ENCODE measurements at places on chromosomes 11 and 22.

GRCh38 chr11:19891022-19891421, 178.4 kb downstream of the NAV2 start:
- no peak for DNase-seq

GRCh38 chr11:72727521-72727920, 24.7 kb downstream of the ARAP1 start:
- DNase-seq: no peak

DNA sequence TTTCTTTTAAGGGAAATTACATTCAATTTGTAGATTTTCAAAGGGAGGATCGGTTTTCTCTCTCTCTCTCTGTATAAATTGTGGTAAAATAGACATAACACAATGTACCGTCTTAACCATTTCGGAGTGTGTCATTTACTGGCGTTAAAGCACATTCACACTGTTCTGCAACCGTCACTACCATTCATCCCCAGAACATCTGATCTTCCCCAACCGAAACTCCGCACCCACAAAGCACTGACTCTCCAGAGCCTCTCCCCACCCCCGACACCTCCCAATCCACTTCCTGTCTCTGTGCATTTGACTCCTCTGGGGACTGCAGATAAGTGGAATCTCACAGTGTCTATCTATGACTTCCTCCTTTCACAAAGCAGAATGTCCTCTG, 15.9 kb upstream of the GRAMD4 start:
- peak; percentile 81 for DNase-seq

DNA sequence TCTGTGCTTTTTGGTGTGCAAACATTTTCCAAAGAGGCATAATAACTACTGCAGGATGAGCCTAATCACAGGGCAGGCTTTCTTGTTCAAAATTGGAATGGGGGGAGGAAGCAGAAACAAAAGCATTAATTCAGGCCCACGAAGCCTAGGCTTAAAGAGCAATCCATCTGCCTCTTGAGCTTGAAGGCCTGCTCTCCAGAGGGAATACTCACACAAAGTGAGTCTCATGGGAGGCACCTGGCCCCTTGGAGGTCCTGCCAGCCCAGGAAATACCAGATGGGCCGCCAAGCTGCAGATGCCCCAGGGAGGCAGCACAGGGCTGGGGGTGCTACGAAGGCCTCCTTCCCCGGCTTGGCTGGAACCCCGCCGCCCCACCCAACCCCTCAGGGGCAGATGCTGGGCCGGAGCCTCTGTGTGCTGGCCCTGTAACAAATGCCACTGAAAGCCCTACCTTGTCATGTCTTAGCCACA, 39.3 kb upstream of the COMT start:
- DNase-seq: peak; percentile 84

GRCh38 chr11:66337103-66337899, 1.1 kb upstream of the RIN1 start:
- no peak for DNase-seq

DNA sequence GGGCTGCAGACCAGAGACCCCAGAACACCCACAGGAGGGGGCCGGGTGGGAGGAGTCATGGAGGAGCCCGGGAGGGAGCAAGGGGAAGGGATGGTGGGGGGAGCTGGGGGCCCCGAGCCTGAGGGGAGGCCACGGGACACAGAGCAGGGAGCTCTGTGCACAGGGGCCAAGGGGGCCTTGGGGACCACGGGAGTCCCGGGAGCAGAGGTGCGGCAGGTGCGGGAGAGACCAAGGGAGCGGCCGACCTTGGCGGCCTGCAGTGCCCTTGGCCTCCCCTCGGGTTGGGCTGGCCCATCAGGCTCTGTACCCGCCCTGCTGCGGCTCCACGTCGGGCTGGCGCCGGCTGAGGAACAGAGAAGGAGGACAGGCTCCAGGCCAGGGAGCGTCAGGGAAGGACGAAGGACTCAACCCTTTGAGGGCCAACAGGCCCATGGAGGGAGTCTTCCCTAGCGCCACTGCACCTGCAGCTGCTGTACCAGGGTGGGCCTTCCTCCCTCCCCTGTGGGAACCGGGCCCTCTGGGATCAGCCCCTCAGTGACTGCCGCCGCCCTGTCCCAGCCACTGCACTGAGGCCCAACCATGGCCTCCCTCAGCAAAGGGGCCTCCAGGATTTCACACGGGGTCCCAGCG, 17.8 kb upstream of the BRSK2 start:
- no peak for DNase-seq

DNA sequence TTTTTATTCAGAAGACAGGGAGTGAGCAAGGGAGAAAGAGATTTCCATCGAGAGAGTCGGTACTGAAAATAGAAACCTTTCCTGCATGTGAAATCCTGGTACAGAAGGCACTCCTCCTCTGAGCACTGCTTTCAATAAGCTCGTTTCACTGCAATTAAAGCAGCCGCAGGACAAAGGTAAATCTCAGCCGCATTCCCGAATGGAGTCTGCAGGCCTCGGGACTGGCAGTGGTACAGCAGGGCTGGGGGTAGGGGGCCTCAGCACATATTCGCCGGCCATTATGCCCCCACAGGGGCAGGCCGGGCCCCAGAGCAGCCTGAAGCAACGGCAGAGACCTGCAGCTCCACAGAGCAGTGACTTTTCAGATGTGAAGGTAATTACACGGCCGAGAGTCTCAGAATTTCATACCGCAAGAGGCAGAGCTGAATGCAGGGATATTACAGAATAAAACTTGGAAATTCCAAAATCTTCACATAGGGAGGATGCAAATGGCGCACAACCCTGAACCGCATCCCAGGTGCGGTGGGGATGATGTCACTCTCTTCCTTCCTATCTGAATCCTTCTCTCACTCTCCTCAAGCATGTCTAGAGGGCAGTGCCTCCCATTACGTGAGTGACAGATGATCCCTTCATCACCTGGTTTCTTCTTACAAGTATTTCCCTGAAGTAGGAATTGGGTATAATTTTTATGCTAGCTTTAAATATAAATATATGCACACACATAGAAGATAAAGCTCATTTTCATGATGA, 622.1 kb downstream of the OPCML start:
- no peak for DNase-seq

DNA sequence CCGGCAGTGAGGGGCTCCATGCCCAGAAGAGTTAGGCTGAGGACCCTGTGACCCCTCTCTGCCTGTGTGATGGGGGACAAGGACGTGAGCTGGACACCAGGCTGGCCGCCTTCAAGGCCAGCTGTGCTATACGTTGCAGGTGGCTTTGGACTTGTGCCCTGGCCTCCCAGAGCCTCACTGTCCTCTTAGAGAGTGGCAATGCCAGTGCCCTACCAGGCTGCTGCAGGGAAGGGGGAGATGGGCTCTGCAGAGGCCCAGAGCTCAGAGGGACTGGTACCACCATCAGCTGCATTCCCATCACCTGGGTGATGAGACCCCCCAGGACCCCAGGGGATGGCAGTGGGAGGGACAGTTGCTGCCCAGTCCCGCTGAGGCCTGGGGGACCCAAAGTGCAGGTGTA, 90.4 kb upstream of the SHISAL1 start:
- DNase-seq: no peak

DNA sequence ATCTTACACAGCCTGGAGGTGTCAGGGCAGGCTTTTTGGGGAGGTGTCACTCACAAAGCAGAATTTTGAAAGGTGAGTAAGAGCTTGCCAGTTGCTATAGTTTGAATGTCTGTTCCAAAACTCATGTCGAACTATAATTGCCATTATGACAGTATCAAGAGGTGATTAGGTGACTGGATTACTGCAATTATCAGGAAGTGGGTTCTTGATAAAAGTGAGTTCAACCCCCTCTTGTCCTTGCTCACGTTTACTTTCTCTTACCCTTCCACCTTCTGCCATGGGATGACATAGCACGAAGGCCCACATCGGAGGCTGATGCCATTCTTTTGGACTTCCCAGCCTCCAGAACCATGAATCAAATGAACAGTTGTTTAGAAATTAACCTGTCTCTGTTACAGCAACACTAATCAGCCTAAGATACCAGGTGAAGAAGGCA, 4.7 kb upstream of the C11orf86 start:
- no peak for DNase-seq

GRCh38 chr11:44147751-44148150, 52.3 kb downstream of the EXT2 start:
- DNase-seq: no peak

DNA sequence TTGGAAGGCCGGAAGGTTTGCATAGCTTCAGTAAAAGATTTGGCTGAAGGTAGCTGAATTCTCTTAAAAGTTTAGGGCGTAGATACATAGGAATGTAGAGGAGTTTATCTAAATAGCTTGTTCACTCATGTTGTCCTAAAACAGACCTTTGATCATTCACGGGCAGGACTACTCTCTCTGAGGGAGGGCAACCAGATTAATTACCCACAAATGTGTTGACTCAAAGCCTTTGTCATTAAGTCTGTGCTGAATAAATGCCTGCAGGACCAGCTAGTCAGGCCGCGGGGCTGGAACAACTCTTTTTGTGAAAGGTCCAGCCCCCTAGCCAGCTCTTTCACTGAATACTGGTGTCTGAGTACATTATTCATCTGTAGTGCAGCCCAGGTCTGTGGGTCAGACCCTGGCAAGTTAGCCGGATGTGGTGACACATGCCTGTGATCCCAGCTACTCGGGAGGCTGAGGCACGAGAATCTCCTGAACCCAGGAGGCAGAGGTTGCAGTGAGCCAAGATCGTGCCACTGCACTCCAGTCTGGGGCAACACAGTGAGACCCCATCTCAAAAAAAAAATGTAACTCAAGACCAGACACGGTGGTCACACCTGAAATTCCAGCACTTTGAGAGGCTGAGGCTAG, 2.8 kb upstream of the FADD start:
- DNase-seq: no peak

- no peak for DNase-seq
Measured at GRCh38 chr11:119795690-119796089, 66.7 kb upstream of the NECTIN1 start.

DNA sequence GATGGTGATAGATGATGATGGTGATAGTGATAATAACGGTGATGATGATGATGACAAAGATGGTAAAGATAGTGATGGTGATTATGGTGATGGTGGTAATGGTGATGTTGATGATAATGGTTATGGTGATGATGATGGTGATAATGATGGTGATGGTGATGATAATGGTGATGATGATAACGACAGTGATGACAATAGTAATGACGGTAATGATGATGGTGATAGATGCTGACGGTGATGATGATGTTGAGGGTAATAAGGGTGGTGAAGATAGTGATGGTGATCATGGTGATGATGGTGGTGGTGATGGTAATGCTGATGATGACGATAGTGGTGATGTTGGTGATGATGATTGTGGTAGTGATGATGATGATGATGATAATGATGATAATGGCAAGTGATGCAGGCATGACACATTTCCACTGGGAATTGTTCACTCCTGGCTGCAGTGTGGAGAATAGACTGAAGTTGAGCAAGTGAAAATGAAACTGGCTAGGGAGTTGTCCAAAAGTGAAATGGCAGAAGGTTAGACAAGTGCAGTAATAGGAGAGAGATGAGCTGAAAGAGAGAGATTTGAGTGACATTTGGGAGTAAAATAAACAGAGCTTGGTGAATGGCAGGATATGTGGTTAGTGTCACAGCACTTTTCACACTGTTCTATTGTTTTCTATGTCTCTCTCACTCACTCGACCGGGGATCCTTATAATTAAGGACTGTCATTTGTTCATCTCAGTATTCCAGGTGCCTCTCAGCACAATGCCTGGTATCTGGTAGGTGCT, 992.5 kb downstream of the OPCML start:
- no peak for DNase-seq

GRCh38 chr11:45560913-45561281, 104.5 kb downstream of the CHST1 start:
- DNase-seq: peak; percentile 50

DNA sequence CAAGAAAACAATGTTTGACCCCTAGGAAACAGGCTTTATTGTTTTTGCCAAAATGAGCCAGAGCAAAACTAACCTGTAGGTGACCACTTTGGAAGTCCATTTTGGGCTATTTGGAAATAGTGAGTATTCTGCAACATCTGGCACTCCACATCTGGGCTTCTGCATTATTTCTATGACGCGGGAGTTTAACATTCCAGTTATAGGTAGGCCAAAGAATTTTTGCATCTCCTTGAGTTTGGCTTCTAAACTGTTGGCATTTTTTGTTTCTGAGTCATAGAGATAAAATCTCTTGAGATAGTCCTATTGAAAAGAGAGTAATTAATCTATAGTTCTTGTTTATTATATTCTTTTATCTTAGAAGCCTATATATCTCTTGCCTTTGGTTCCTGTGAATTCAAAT, 2.9 kb downstream of the MMP7 start:
- no peak for DNase-seq

DNA sequence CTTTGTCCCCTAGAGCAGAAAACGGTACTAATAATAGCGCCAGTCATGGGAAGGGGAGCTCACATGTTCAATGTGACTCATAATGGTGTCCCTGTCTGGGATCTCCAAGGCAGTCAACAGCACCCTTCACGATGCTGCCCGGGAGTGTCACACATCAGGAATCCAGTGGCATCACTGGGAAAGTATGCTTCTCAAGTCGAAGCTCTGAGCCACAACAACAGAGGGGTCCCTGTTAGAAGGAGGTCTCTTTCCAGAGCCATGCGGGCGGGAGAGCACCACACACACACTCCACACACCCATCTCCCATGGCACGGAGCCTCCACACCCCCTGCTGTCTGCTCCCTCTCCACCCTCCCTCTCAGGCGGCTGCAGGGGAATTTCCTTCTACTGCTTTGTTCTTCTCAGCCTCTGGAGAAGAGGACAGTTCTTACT, 119.7 kb downstream of the ETS1 start:
- DNase-seq: no peak
